ENCODE measurements at places on chromosomes 1 and 21.

GRCh38 chr1:93821423-93822144 lies 57.4 kb downstream of the DNTTIP2 start:
- DNase-seq = no peak

DNA sequence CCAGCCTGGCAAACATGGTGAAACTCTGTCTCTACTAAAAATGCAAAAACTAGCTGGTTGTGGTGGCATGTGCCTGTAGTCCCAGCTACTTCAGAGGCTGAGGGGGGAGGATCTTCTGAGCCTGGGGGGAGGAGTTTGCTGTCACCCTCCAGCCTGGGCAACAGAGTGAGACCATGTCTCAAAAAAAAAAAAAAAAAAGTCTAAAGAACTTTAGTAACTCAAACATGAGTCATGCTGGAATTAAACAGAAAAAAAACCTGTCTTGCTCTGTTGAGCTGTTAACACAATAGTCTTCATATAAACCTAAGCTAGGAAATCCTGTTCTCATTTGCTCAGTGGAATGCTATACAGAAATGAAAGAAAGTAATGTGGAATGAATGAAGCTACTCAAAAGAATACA lies 16.7 kb upstream of the DISP1 start:
- DNase-seq = no peak

- DNase-seq = no peak
These were observed 345.1 kb downstream of the ST6GALNAC3 start for GRCh38 chr1:76419603-76420002.

- DNase-seq = no peak
These were observed 99.0 kb upstream of the SOD1 start for GRCh38 chr21:31560479-31560878.

GRCh38 chr1:200231787-200232231 lies 178.0 kb downstream of the ZNF281 start:
- no peak for DNase-seq

GRCh38 chr1:41900603-41901444 lies 17.9 kb downstream of the HIVEP3 start:
- no peak for DNase-seq

DNA sequence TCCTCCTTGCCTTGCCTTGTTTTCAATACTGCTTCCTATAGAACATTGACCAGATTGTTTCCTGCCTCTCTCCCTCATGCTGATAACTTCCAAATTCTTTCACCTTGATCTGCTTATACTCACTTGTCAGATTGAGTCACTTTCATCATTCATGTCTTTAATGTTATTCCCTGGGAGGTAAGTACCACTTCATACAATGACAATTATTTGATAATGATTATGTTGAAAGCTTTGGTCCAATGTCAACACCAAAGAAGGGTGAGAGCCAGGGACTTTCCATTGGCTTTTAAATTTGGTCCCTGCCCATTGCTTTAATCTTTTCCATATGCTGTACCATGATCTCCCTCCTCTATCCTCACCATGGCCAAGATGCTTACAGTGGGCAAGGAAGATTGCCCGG lies 137.4 kb downstream of the SYT2 start:
- DNase-seq = no peak

- DNase-seq = no peak
These were observed 137.4 kb downstream of the FGGY start for GRCh38 chr1:59434336-59434735.

DNA sequence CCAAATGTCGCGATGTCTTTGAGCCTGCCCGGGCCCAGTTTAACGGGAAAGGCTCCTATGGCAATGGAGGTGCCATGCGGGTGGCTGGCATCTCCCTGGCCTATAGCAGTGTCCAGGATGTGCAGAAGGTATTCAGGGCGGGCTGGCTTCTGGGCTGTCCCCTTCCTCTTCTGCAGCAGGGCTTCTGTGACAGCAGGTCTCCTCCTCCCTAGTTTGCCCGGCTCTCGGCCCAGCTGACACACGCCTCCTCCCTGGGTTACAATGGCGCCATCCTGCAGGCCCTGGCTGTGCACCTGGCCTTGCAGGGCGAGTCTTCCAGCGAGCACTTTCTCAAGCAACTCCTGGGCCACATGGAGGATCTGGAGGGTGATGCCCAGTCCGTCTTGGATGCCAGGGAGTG lies 3.0 kb downstream of the ADPRS start:
- DNase-seq = no peak

GRCh38 chr1:195697130-195697529 lies 911.1 kb downstream of the KCNT2 start:
- no peak for DNase-seq
